ENCODE measurements at places on chromosomes 13 and 19.

- DNase-seq = no peak
These were observed 1.1 kb upstream of the CBLC start for GRCh38 chr19:44776402-44777096.

DNA sequence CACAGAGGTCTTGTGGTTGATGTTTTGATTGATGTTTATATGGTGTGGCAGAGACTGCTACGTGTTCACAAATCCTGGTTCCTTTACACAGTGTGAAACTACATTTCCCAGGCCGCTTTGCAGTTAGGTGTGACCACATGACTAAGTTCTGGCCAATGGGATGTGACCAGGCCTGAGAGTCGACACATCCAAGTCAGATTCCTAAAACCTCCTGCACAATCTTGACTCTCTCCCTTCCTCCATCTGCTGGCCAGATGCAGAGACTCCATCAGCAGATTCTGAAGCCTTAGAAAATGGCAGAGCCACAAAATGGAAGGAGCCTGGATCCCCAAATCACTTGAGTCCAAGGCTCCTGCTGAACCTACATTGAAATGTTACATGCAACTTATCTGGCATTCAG lies 12.6 kb downstream of the CD37 start:
- DNase-seq = peak; percentile 76

DNA sequence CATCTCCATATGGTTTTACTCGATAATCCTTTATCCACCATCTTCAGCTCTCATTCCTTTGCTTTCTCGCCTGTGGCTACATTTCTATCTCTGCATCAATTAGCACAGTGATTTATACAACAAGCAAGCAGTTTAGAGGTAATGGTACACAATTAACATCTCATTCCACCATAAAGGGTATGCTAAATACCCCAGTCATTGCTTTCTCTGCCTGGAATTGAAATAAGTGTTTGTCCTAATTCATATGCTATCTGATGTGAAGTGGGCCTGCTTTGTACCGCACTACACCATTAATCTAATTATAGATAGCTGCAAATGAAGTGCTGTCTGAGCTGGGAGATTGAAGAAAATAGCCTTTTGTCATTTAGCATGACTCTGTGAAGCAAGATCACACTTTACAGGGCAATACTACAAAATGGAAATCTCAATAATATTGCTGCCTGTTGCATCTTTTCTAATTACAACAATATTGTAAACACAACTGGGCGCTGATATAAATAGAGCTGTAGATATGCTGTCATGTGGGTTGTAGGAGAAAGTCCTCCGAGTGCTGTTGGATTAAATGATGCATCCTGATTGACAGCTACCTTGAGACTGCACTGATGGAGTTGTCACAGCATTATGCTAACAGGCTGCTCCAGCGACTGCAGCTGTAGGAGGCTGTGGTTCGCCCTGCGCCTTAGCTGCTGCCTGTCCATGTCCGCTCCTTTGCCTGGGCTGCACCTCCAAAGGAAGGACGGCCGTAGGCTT lies 78.2 kb downstream of the GGACT start:
- DNase-seq = peak; percentile 57

DNA sequence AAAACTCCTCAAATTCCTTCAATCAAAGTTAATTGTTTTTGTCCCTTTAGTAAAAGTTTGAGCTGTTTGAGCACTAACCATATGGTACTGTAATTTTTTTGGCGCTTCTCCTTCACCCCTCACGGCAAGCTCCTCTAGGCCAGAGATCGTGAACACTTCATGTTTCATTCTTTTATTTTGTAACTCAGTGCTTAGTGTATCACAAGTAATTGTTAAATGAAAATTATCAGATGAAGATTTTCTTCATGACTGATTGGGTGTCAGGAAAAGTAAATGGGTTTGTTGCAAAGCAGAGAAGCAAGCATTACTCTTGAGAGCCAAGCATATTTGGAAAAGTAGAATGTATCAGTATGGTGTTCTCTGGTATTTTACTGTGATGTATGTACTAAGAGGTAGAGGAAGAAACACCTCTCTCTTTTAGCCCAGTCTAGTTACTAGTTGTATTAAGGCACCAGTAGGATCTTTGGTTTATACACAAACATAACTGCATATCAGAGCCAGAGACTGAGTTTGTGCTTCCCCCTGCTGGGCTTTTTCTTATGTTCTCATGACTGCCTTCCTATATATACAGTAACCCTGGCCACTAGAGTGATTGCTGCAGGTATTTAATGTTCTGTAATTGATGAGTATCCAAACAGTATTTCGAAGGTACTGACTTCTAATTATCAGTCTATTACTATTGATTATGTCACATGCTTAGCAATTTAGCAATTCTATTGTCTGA lies 202.3 kb upstream of the KLHL1 start:
- peak; percentile 5 for DNase-seq

- no peak for DNase-seq
These were observed 3.8 kb upstream of the MLNR start for GRCh38 chr13:49216334-49216733.

DNA sequence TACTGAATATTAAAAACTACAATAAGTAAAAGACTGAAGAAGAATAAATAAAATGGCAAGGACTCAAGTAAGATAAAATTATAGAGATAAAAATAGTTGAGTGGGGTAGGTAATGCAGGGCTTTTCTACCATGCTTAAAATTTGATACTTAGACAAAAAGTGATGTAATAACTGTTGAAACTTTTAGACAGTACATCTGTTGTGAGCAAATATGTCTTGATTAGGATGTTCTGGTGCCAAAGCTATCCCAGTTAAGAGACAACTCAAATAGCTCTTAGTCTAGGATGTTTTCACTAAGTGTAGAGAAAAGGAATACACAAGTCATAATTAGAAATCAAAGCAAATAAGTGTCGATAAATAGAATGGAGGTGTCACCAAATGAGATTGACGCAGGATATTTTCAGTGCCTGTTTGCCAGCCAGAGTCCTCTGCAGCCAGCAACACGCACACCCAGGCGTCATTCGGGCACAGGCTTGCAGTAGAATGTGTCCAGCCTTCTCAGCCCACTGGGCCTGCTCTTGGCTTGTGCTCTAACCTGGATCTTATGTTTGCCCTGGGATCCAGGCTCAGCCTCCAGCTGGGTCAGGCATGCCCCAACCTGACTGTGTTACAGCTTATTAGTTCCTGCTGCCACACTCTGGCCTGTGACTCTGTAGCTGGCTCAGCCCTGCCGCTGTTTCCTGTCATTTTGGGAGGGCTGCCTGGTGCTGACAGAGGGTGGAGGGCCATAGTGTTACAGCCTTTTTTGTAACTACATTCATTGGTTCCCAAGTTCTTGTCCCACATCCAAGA lies 766.2 kb downstream of the PCDH17 start:
- no peak for DNase-seq

DNA sequence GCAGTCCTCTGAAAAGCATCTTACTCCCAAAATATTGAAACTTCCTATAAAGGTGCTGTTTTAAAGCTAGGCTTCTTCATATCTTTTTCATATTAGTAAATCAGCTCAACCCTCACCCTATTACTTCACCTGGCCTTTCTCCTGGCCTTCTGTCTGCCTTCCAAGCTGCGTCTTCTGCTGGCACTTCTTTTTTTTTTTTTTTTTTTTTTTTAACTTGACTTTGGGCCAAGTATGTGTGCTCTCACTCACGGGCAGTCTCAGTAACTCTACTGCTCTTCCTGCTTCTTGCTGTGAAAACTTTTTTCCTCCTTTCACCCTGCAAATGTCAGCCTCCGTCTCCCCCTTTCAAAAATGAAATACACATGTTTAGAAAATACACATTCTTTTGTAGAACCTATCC lies 41.2 kb upstream of the KCTD4 start:
- no peak for DNase-seq

DNA sequence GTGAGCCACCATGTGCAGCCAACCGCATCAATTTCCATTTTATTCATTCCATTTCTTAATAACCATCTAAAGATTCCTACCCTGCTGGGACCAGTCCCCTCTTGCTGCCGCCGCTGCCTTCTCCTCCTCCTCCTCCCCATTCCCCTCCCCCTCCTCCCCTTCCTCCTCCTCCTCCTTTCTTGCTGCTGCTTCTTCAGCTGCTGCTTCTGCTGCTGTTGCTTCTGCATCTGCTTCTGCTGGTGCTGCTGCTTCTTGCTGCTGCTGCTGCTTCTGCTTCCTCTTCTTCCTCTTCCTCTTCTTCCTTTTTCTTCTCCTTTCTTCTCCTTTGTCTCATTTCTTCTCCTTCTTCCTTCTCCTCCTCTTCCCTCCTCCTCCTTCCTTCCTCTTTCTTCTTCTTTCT lies 20.0 kb upstream of the SPRYD7 start:
- DNase-seq = no peak

- peak; percentile 85 for DNase-seq
These were observed 715.7 kb downstream of the DIAPH3 start for GRCh38 chr13:59447846-59448620.

- DNase-seq = no peak
These were observed 45.3 kb downstream of the RGCC start for GRCh38 chr13:41502673-41503072.

DNA sequence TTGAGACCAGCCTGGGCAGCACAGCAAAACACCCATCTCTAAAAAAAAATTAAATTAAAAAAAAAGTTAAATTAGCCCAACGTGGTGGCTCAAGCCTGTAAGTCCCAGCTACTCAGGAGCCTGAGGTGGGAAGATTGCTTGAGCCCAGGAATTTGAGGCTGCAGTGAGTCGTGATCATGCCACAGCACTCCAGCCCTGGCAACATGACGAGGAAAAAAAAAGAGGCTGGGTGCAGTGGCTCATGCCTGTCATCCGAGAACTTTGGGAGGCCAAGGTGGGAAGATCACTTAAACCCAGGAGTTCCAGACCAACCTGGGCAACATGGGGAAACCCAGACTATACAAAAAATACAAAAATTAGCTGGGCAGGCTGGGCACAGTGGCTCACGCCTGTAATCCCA lies 2.2 kb upstream of the TMEM161A start:
- DNase-seq = no peak

DNA sequence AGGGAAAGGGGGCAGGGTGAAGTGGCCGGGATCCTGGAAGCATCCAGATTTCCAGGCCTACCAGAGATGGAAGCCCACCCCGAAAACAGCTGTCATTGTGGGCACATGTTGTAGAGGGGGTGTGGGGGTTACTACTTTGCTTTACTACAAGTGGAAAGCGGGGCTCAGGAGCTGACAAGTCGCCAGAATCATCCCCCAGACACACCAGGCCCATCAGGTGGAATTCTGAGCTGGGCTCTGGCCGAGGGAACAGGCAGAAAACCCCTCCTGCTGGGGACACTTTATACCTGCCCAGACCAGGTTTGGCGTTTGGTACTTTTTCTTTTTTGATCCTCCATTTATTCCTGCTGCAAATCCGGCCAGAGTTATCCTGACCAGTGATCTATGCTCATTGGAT lies 3.8 kb downstream of the CDX2 start:
- no peak for DNase-seq

- peak; percentile 93 for DNase-seq
These were observed 372 bp downstream of the DNAAF3 start for GRCh38 chr19:55165952-55166529.

GRCh38 chr13:75149776-75150175 lies 332.2 kb downstream of the TBC1D4 start:
- no peak for DNase-seq

DNA sequence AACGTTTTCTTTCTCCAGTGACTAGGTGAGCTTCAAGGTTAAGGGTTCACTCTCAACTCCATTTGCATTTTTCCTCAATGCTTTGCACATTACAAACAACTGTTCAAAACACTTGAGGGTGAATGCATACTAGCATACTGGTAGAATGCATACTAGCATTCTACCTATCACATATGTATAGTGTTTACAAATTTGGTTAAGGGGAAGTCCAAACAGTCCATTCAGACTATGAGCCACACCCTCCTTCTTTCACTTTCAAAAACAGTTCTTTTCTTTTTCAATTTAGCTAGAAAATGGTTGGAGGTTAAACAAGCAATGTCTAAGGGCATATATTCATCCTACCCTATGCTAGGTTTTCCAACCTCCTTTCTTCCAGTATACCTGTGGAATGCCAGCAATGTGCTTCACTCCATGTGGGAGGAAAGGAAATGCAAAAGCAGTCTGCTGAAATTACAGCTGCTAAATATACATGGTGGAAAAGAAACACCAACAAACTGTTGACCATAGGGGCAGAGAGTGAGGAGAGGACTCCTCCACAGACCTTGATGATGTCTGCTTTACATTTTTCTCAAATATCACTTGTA lies 102.6 kb downstream of the DOCK9 start:
- no peak for DNase-seq

DNA sequence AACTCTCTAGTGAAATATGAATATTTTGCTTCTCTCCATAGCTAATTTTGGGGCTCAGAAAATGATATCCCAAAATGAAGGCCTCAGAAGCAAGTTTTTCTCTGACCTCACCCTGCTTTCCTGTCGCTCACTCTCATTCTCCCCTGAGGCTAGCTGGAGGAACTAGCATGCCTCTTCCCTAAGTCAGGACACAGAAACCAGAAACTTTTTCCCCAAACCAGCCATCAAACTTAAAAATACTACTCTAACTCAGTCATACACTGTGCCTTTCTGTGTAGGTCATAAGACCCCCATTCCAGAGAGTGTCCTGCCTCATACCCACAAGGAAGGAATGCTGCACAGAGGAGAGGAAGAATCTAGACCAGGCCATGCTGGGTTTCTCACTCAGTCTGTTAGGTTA lies 329.6 kb downstream of the PCDH20 start:
- DNase-seq = peak; percentile 8

GRCh38 chr13:112596235-112596634 lies 8.3 kb upstream of the TUBGCP3 start:
- no peak for DNase-seq

- DNase-seq = no peak
These were observed 508 bp downstream of the CYP4F8 start for GRCh38 chr19:15615526-15615925.

- no peak for DNase-seq
These were observed 944.0 kb upstream of the MIR17HG start for GRCh38 chr13:90403330-90404082.

DNA sequence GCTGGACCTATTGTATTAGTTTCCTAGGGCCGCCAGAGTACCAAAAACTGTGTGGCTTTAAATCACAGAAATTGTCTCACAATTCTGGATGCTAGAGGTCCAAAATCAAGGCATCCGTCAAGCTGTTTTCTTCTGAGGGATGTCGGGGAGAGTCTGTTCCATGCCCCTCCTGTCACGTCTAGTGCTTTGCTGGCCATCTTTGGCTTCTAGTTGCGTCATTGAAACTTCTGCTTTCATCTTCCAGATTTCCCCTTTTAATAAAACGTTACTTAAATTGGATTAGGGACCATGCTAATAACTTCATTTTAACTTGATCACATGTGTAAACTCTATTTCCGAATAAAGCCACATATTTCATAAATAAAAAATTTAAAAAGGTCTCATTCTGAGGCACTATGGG lies 47.5 kb downstream of the TRPM4 start:
- DNase-seq = no peak

- DNase-seq = no peak
These were observed 6.4 kb downstream of the LRCH1 start for GRCh38 chr13:46559272-46559805.
